ENCODE measurements at places on chromosomes 2 and 18. TPM values are rescaled to one million over a fixed set of nuclear protein-coding genes. Genes with fewer than 3 reads are reported as not detected.

The LAMA3 gene
- total RNA-seq = 45.2 TPM

The SNRNP200 gene
- 126 TPM for total RNA-seq

The SDC1 gene
- 144 TPM for total RNA-seq

The YIPF4 gene
- total RNA-seq = 47.1 TPM

The UGT1A8 gene
- 0.06 TPM for total RNA-seq

The HOXD8 gene
- total RNA-seq = 5.3 TPM

The CAPN10 gene
- 22.2 TPM for total RNA-seq

The FIGN gene
- 3.0 TPM for total RNA-seq

The KIF5C gene
- 0.33 TPM for total RNA-seq

The SIGLEC15 gene
- not detected for total RNA-seq

The OTOF gene
- total RNA-seq = 0.06 TPM

The SLC4A5 gene
- 0.34 TPM for total RNA-seq

The NTSR2 gene
- not detected for total RNA-seq

The STPG4 gene
- not detected for total RNA-seq

The REG3A gene
- not detected for total RNA-seq

The NT5DC4 gene
- total RNA-seq = not detected

The FOSL2 gene
- total RNA-seq = 79.9 TPM

The EFR3B gene
- 10.0 TPM for total RNA-seq

The PPP1R1C gene
- total RNA-seq = 1.8 TPM

The ZSWIM2 gene
- not detected for total RNA-seq

The GBX2 gene
- total RNA-seq = 2.9 TPM

The CEP76 gene
- total RNA-seq = 5.6 TPM

The SIX3 gene
- total RNA-seq = 3.3 TPM

The MOGAT1 gene
- total RNA-seq = not detected

The SERPINB2 gene
- total RNA-seq = 0.11 TPM

The GPR55 gene
- total RNA-seq = not detected
